ENCODE measurements at places on chromosomes 13 and 19.

GRCh38 chr19:30102239-30102638 is 160.2 kb downstream of the URI1 start:
- DNase-seq: no peak
- no peak overlapping the region for H3K27ac ChIP-seq
- no peaks in the 10 kb centered on the region for H3K27me3 ChIP-seq
- H3K4me1 ChIP-seq: no peaks in the 10 kb centered on the region

GRCh38 chr19:14337510-14337909 is 43.7 kb upstream of the ADGRE5 start:
- H3K4me1 ChIP-seq: peaks cover 13% of the 10 kb centered on the region
- no peak overlapping the region for H3K27ac ChIP-seq
- H3K27me3 ChIP-seq: no peaks in the 10 kb centered on the region
- DNase-seq: peak; percentile 46

DNA sequence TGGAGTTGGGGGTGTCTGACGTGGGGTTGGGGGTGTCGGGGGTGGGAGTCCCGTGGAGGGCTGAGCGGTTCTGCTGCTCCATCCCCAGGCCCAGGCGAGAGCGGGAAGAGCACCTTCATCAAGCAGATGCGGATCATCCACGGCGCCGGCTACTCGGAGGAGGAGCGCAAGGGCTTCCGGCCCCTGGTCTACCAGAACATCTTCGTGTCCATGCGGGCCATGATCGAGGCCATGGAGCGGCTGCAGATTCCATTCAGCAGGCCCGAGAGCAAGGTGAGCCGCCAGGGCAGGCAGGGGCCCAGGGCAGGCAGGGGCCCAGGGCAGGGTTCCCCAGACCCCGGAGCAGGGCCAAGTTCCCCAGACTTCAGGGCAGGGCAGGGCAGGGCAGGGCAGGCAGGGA is 12.7 kb downstream of the GNA15 start:
- DNase-seq: no peak
- peaks cover 38% of the 10 kb centered on the region for H3K36me3 ChIP-seq
- no peak overlapping the region for H3K4me3 ChIP-seq
- H3K4me1 ChIP-seq: peaks cover 27% of the 10 kb centered on the region
- no peaks in the 10 kb centered on the region for H3K27me3 ChIP-seq

GRCh38 chr13:48398450-48399095 is 14.3 kb downstream of the LPAR6 start:
- DNase-seq: no peak
- no peak overlapping the region for H3K27ac ChIP-seq
- H3K4me1 ChIP-seq: peaks cover 38% of the 10 kb centered on the region
- H3K27me3 ChIP-seq: no peaks in the 10 kb centered on the region
- H3K36me3 ChIP-seq: peaks cover 42% of the 10 kb centered on the region

- H3K27me3 ChIP-seq: no peaks in the 10 kb centered on the region
- H3K4me1 ChIP-seq: no peaks in the 10 kb centered on the region
- H3K27ac ChIP-seq: no peak overlapping the region
Observed at GRCh38 chr19:23241419-23241818, 8.8 kb downstream of the ZNF724 start.

DNA sequence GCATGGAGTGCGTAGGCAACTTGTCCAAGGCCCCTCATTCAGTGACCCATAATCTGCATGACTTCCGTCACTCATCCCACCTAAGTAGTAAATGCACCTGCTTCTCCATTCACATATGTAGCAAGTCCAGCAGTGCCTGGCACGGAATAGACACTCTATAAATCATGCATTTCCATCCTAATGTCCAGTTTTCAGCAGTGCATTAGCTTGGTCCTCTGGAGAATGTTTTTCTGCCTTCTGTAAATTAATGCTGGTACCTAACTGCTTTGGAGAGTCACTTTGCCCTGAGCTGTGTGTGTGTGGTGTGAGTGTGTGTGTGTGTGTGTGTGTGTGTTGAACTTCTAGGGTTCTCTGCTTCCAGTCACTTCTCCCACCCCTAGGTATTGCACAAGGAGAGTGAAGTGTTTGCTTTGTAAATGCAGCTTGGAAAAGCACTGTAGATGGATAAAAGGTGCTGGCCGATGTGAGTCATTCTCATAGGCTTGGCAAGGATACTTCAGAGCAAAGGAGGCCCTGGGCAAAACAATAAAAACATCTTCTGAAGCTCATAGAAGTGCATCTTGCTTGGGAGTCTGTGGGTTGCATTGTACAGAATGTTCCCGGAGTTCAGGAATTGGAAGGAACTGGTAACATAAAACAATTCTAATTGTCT is 181.8 kb downstream of the KATNAL1 start:
- peaks cover 18% of the 10 kb centered on the region for H3K4me1 ChIP-seq
- no peak for DNase-seq
- H3K4me3 ChIP-seq: no peak overlapping the region
- no peaks in the 10 kb centered on the region for H3K27me3 ChIP-seq
- no peaks in the 10 kb centered on the region for H3K36me3 ChIP-seq

DNA sequence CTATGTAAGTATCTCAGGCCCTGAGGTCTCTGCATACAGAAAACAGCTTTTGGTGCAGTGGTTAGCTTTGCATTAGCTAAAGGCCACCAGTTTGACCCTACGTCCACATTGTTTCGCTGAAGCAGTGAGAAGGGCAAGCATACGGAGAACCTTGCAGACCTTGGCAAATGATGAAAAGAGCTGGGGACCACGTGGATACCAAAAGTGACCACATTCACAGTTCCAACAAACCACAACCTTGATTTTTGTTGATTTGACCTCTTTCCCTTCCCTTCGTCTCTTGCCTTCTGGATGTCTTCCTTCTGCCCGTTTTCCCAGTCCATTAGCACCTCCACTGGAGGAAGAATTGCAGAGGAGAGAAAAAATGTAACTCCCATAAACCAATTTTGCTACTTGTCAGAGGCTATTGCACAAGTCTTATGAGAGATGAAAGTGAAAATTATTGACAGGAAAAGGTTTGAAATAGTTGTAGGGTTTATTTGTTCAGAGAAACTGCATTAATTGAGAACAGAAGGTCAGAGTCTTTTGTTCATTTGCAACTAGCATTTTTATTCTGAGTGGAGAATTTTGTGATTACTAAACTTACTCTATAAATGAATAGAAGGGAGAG is 293.9 kb upstream of the HTR2A start:
- no peak overlapping the region for H3K4me3 ChIP-seq
- no peak overlapping the region for H3K27ac ChIP-seq
- H3K27me3 ChIP-seq: no peaks in the 10 kb centered on the region
- no peak for DNase-seq
- no peaks in the 10 kb centered on the region for H3K36me3 ChIP-seq

- DNase-seq: no peak
- no peaks in the 10 kb centered on the region for H3K36me3 ChIP-seq
- peaks cover 7% of the 10 kb centered on the region for H3K27me3 ChIP-seq
Observed at GRCh38 chr13:50686551-50686950, 156.9 kb downstream of the DLEU7 start.

DNA sequence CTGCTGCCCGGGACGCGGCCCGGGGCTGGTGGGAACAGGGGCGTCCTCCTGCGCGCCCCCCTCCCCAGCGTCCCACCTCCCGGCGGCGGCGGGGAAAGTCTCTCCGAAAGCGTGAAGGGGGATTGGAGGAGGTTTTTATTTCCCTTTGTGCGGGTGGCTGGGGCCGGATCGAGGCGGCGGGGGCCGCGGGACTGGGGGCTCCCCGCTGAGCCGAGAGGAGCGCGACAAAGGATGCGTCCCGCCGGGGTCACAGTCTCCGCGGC is 132 bp downstream of the SHD start:
- no peak overlapping the region for H3K4me3 ChIP-seq
- peaks cover 25% of the 10 kb centered on the region for H3K27me3 ChIP-seq
- no peak for DNase-seq
- H3K36me3 ChIP-seq: no peaks in the 10 kb centered on the region
